ENCODE measurements at places on chromosomes 3 and 15. TPM values are rescaled to one million over a fixed set of nuclear protein-coding genes. Genes with fewer than 3 reads are reported as not detected.

DNA sequence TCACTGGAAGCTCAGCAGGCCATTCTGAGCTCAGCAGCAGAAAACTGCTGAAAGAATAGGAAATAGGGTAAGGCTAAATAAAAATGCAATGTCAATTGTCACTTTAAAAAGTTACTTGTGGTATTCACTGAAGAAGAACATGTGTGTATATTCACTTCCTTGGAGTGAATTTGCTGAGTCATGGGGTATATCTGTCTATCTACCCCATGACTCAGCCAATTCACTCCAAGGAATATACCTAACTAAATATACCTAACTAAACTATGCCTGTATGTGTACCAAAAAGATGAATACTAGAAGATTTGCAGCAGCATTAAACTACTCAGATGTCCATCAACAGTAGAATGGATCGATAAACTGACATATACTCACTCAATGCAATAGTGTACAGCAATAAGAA lies 69.5 kb upstream of the KCNAB1 start:
- H3K27me3 ChIP-seq: peaks cover 13% of the 10 kb centered on the region
- no peak overlapping the region for H3K27ac ChIP-seq
- no peak overlapping the region for H3K4me3 ChIP-seq
- H3K36me3 ChIP-seq: no peaks in the 10 kb centered on the region
- no peak for DNase-seq

- DNase-seq: no peak
- H3K27me3 ChIP-seq: no peaks in the 10 kb centered on the region
- H3K4me3 ChIP-seq: no peak overlapping the region
- peaks cover 34% of the 10 kb centered on the region for H3K4me1 ChIP-seq
- no peak overlapping the region for H3K27ac ChIP-seq
- peaks cover 9% of the 10 kb centered on the region for H3K36me3 ChIP-seq
Observed at GRCh38 chr3:28936154-28936553, 344.7 kb upstream of the RBMS3 start.

GRCh38 chr3:117304681-117305080 lies 595.1 kb downstream of the TUSC7 start:
- no peaks in the 10 kb centered on the region for H3K4me1 ChIP-seq
- DNase-seq: no peak
- no peak overlapping the region for H3K27ac ChIP-seq
- H3K36me3 ChIP-seq: no peaks in the 10 kb centered on the region

- peaks cover 49% of the 10 kb centered on the region for H3K4me1 ChIP-seq
- H3K36me3 ChIP-seq: peaks cover 54% of the 10 kb centered on the region
- H3K4me3 ChIP-seq: peak overlapping the region; percentile 97
- peak; percentile 69 for DNase-seq
- H3K27ac ChIP-seq: peak overlapping the region; percentile 100
- no peaks in the 10 kb centered on the region for H3K27me3 ChIP-seq
Observed at GRCh38 chr3:9793161-9793781, 389 bp downstream of the ARPC4 start.

DNA sequence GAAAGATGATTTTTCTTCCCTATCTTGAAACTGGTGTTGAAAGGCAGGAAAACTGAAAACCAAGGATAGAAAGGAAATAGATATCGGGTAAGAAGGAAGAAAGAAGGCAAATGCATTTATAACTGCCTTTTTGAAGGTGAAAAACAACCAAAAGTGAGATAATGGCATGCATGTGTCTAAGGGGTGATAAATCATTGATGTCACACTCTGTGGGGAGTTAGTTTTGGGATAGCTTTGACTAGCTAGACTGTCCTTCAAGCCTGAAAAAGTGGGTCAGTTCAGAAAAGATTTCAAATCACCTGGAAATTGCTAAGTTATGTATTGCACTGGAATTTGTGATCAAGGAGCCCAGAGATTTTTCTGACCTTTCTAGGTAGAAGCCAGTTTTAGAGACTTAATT lies 142.2 kb upstream of the UMPS start:
- H3K4me1 ChIP-seq: peaks cover 16% of the 10 kb centered on the region
- DNase-seq: no peak
- H3K36me3 ChIP-seq: no peaks in the 10 kb centered on the region
- H3K27me3 ChIP-seq: peaks cover 63% of the 10 kb centered on the region

- H3K4me3 ChIP-seq: no peak overlapping the region
- H3K36me3 ChIP-seq: no peaks in the 10 kb centered on the region
- DNase-seq: no peak
- no peak overlapping the region for H3K27ac ChIP-seq
- no peaks in the 10 kb centered on the region for H3K27me3 ChIP-seq
Observed at GRCh38 chr3:79844176-79844575, 76.4 kb upstream of the ROBO1 start.

GRCh38 chr3:16142350-16143025 lies 32.0 kb upstream of the GALNT15 start:
- no peak for DNase-seq
- H3K27me3 ChIP-seq: no peaks in the 10 kb centered on the region
- no peak overlapping the region for H3K27ac ChIP-seq
- H3K4me3 ChIP-seq: no peak overlapping the region
- H3K36me3 ChIP-seq: no peaks in the 10 kb centered on the region
- no peaks in the 10 kb centered on the region for H3K4me1 ChIP-seq

DNA sequence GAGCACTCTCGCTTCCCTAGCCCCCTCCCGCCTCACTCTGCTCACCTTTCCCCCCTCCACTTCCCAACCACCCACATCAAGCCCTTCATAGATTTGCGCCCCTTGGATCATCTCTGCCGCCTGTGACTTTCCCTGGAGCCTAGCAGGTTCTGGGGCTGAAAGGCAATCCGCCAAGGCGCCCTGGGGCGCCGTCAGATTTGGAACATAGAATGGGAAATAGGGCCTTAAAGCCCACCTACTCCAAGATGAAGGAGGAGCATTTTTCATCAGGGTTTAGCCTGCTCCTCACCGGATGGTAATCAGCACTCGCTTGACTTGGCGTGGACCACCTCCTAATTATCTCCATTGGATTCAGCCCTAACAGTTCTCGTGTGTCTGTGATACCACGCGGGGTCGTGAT lies 1.3 kb downstream of the CPNE4 start:
- no peak overlapping the region for H3K4me3 ChIP-seq
- peaks cover 60% of the 10 kb centered on the region for H3K27me3 ChIP-seq
- DNase-seq: no peak

- H3K36me3 ChIP-seq: no peaks in the 10 kb centered on the region
- H3K4me1 ChIP-seq: peaks cover 2% of the 10 kb centered on the region
- no peak for DNase-seq
Observed at GRCh38 chr3:191143224-191143623, 55.8 kb upstream of the OSTN start.

DNA sequence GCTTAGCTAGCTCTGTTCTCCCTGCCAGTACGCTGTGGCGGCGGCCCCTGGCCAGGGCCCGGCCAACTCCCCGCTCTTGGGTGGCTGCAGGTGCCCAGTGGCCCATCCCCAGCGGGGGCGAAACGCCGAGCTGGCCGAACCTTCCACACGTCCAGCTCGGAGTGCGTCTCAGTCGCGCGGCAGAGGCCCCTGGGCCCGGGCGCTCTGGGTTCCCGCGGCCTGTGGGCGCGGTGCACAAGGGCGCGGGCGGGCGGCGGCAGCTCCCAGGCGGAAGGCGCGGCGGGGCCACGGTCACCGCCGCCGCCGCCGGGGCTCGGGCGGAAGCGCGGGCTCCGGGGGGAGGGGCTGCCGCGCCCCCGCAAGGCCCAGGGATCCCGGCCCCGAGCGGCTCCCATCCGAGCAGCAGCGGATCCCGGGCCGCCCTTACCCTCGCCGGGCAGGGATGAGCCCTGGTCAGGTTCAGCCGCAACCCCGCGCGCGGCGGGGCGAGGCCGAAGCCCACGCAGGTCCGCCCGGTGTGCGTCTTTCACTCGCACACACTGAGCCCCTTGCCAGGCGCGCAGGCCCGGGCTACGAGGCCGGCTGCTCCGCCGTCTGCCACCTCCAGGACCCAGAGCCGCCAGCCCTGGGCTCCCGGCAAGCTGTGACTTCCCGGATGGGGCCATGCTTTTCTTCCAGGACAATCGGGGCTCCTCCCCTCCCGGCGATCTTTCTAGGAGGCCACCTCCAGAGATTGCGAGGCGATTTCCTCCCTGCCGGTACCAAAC lies 54.2 kb downstream of the CCDC54 start:
- H3K27me3 ChIP-seq: peaks cover 40% of the 10 kb centered on the region
- H3K4me3 ChIP-seq: peak overlapping the region; percentile 82
- H3K4me1 ChIP-seq: peaks cover 18% of the 10 kb centered on the region
- H3K36me3 ChIP-seq: no peaks in the 10 kb centered on the region

DNA sequence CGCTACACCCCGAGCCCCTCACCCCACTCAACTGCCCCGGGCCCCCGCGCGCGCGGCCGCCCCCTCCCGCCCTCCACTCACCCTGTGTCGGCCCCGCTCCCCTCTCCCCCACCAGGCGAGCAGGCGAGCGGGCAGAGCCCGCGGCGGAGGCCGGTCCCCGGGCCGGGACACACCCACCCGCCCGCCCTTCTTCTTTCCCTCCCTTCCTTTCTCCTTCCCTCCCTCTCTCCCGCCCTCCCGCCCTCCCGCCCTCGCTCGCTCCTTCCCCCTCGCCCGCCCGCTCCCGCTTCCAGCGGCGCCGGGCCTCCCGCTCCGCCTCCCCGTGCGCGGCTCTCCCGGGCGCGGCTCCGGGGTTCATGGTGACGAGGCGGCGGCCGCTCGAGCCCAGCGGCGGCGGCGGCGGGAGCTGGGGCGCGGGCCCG lies at the start of gene CTDSPL:
CTDSPL (plus strand) TSS at position 261 of the 422 bp plus-strand sequence. CDS start 320 bp downstream, outside the sequence.
- H3K36me3 ChIP-seq: no peaks in the 10 kb centered on the region
- H3K27ac ChIP-seq: peak within 1 kb of the TSS; percentile 25
- no peak for DNase-seq
- H3K27me3 ChIP-seq: peaks cover 61% of the 10 kb centered on the region

GRCh38 chr15:93189561-93189960 lies 100.5 kb upstream of the RGMA start:
- H3K27me3 ChIP-seq: peaks cover 40% of the 10 kb centered on the region
- DNase-seq: no peak
- no peaks in the 10 kb centered on the region for H3K4me1 ChIP-seq
- no peak overlapping the region for H3K4me3 ChIP-seq
- no peaks in the 10 kb centered on the region for H3K36me3 ChIP-seq

DNA sequence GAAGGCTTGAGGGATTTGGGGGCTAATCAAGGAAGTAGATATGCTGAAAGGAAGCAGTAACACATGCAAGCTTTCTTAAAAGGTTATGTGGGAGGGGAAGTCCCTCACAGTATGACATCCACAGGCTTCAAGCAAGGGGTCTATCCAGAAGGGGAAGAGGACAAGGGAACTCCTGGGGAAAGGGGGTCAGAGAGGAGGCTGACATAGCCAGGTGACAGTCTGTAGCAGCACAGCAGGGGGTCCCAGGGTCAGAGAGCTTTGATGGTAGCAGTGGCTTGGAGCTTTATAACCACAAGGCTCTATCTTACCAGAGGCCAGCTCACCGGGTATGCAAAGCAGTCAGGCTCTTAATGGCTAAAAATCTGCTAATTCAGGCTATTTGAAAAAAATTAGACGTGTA lies 150.6 kb upstream of the NSMCE3 start:
- no peaks in the 10 kb centered on the region for H3K36me3 ChIP-seq
- no peak overlapping the region for H3K4me3 ChIP-seq
- no peak overlapping the region for H3K27ac ChIP-seq
- no peaks in the 10 kb centered on the region for H3K27me3 ChIP-seq
- DNase-seq: no peak
- no peaks in the 10 kb centered on the region for H3K4me1 ChIP-seq

DNA sequence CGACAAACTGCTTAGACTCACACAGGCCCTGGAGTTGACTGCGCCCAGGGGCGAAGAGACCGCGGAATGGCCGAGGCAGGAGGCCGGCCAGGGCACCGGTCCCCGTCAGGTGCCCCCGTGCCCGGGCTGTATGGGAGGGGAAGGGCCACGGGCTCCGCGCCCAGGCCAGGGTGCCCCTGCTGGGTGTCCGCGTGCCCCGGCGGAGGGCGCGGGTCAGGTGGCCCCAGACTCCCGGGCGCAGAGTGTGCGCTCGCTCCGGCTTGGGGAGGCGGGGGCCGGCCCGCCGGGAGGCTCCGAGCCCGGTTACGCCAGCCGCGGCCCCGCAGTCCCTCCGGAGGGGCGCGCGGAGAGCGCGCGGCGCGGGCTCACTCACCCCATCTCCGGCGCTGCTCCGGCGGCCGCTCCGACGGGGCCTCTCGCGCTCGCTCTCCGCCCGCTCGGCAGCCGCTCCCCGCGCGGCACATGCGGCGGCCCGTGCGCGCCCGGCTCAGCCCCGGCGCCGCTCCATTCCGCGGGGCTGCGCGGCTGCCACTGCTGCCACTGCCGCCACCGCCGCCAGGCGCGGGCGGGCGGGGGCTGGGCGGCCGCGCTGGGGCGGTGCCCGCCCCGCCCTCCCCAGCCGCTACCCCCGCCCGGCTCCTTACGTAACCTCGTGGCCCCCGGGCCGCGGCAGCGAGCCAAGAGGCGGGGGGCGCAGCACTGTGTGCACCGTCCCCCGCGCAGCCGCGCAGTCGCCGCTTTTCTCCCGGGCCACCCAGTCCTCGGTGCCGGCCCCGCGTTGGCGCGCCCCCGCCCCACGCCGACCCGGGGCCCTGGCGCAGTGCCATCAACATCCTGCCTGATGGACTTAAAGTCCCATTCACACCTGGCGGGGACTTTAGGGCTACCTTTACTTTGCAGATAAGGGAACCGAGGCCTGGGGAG lies at the start of gene HOMER2:
HOMER2 (minus strand) TSS at position 563 of the 924 bp plus-strand sequence; CDS start at position 378, 185 bp downstream.
- no peak for DNase-seq
- no peak within 1 kb of the TSS for H3K27ac ChIP-seq
- peak within 1 kb of the TSS; percentile 71 for H3K4me3 ChIP-seq
- peaks cover 11% of the 10 kb centered on the region for H3K27me3 ChIP-seq
- H3K4me1 ChIP-seq: peaks cover 3% of the 10 kb centered on the region

GRCh38 chr3:22988566-22988965 lies 214.6 kb upstream of the UBE2E2 start:
- no peaks in the 10 kb centered on the region for H3K36me3 ChIP-seq
- no peak for DNase-seq
- no peak overlapping the region for H3K4me3 ChIP-seq
- H3K27ac ChIP-seq: no peak overlapping the region
- H3K4me1 ChIP-seq: no peaks in the 10 kb centered on the region

DNA sequence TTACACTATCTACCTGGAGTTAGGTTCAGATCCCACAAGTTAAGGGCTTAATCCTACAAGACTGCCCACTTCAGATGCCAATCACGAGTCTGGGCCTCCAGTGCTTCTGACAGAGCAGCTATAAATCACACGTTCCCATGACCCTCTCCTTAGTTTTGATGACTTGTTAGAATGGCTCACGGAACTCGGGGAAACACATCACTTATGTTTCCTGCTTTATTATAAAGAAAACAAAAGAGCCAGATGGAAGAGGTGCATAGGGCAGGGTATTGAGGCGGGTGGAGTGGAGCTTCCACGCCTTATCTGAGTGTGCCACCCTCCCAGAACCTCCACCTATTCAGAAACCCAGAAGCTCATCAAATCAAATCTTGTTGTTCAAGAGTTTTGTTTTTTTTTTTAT lies 170.8 kb downstream of the MOBP start:
- H3K27me3 ChIP-seq: peaks cover 11% of the 10 kb centered on the region
- H3K36me3 ChIP-seq: no peaks in the 10 kb centered on the region
- no peak overlapping the region for H3K4me3 ChIP-seq
- no peak overlapping the region for H3K27ac ChIP-seq

Gene PPP2R3A
- total RNA-seq: not detected

Gene CELSR3
- 24.0 TPM for total RNA-seq

Gene STRA6
- total RNA-seq: 1.3 TPM

Gene MAPKAPK3
- 175 TPM for total RNA-seq

Gene CLRN1
- not detected for total RNA-seq

Gene CLDN1
- not detected for total RNA-seq
